ENCODE measurements at places on chromosomes 4 and X. TPM values are rescaled to one million over a fixed set of nuclear protein-coding genes. Genes with fewer than 3 reads are reported as not detected.

DNA sequence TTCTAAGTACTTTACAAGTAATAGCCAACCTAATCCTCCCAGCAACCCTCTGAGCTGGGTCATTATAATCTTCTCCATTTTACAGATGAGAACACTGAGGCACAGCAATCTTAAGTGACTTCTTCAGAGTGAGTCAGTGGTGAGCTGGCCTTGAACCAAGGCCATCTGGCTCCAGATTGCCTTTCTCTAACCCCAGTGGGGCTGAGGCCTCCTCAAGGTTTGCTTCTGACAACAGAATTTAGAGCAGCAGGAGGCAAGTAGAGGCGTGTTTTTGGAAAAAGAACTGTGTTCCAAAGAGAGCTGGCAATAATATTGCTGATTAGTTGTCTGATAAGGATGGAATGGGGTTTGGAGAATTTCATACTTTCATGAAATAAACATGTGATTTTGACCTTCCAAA, 41.2 kb downstream of the PIR start:
- H3K4me3 ChIP-seq = no peak overlapping the region
- no peak overlapping the region for H3K27ac ChIP-seq
- no peaks in the 10 kb centered on the region for H3K27me3 ChIP-seq
- H3K36me3 ChIP-seq = no peaks in the 10 kb centered on the region
- no peaks in the 10 kb centered on the region for H3K4me1 ChIP-seq

DNA sequence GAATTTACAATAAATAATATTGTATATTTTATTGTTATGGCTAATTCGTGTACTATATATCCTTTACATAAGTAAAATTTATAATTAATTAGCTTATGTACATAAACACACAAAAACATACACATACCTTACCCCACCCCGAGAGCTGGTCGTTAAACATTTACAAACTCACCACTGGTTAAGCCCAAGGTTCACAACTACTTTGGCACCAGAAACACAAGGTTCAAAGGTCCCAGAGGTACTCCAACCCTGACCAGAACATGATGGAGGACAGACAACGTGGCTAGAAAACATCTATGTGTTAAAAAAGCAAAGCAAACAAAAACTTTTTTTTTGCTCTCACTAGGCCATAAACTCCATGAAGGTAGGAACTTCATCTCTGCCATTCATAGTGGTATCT, 37.7 kb downstream of the SLC25A5 start:
- no peak overlapping the region for H3K27ac ChIP-seq
- no peak overlapping the region for H3K4me3 ChIP-seq
- H3K27me3 ChIP-seq = no peaks in the 10 kb centered on the region
- H3K4me1 ChIP-seq = no peaks in the 10 kb centered on the region
- DNase-seq = no peak

DNA sequence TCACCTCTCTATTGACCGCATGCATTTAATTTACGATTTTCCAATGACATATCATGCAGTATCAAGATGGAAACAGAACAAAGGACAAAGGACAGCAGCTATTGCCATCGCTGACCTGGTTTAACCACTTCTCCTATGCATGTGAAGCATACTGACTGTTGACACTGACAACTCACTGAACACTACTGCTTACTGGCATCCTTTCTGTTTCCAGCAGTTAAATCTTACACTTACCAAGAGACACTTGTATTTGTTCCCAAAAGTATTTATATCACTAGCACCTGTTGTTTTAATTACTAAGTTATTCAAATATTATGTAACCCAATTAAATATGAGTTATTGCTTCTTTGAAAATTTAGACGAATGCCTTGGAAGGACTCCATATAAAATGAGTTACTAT, 176.7 kb downstream of the PDGFC start:
- H3K27me3 ChIP-seq = no peaks in the 10 kb centered on the region
- H3K4me3 ChIP-seq = no peak overlapping the region
- no peak for DNase-seq
- H3K4me1 ChIP-seq = no peaks in the 10 kb centered on the region
- H3K36me3 ChIP-seq = no peaks in the 10 kb centered on the region
- no peak overlapping the region for H3K27ac ChIP-seq

Gene MAGEA11
- not detected for total RNA-seq

Gene ABCB7
- 30.1 TPM for total RNA-seq

Measured in GM12878 (cell line).